ENCODE measurements at places on chromosomes 7 and 10. TPM values are rescaled to one million over a fixed set of nuclear protein-coding genes. Genes with fewer than 3 reads are reported as not detected.

The GPR158 gene
- total RNA-seq, result 0.33 TPM

The KAZALD1 gene
- 26.8 TPM for total RNA-seq

The SDK1 gene
- 0.78 TPM for total RNA-seq

The CDH23 gene
- 0.13 TPM for total RNA-seq

The SLC37A3 gene
- 68.7 TPM for total RNA-seq

The DDC gene
- total RNA-seq, result not detected

The CFAP43 gene
- 0.52 TPM for total RNA-seq

The MRLN gene
- total RNA-seq, result not detected

The LRRD1 gene
- total RNA-seq, result 0.07 TPM

The TMEM196 gene
- not detected for total RNA-seq

The PPP1R9A gene
- total RNA-seq, result 0.78 TPM

Data from smooth muscle cell of the pulmonary artery (primary cell).